ENCODE measurements at places on chromosomes 1 and 21.
A peak's percentile ranks its signal among the peaks of the same experiment; 100 is the strongest.

DNA sequence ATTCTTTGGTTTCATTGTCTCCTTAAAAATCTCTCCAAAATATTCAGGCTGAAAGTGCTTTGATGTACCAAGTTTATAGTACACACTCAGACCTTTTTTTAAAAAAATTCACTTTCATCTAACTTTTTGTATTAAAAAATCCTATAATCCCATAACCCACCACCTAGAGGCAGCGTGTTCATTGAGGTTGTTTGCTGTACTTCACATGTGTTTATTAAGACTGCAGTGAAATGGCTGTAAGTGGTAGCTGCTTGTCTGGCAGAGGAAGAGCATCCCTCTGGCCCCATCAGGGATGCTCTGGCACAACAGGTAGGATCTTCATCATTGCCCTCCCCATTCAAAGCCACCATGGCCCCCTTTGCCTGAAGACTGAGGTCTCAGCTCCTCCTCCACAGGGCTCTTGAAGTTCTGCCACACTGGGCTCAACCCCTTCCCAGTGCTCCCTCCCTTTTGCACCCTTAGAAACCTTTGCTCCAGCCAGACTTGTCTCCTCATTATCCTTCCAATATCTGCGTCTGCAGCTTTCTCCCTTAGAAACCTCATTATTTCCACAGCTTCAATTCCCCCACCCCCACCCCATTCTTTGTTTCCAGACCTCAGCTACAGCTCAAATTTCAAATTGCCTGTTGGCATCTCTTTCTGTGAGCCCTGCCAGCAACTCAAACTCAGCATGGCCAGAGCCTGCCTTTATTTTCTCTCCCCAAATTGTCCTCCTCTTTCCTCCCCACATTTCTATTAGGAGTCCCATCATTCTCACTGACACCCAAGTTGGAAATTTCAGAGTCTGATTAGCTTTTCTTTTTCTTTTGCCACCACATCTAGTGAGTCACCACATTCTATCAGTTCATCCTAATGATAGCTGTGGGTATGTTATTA is 369.6 kb upstream of the USP24 start:
- peak; percentile 61 for DNase-seq

DNA sequence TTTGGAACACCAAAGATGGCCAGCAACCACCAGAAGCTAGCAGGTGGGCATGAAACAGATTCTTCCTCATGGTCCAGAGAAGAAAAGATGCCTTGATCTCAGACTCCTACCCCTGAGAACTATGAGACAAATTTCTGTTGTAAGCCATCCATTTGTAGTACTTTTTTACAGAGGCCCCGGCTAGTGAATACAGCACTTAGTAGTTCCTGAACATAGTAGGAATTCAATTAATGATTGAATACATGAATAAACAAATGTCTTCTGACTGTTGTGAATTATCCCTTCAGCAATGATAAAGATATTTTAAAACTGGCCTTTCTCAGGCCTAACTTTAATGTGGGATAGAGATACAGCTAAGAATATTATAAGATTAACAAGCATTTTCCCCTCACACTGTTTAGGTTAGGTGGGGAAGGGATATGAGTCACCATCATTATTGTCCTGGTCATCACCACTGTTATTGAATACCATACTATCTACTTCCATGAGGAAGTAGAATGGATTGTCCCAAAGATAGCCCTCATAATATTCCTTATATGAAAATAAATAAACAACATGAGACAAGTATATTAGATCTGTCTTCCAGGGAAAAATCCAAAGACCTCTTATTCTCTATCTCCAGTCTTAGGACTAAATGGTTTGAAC is 51.4 kb downstream of the ADCY10 start:
- DNase-seq = peak; percentile 29

- DNase-seq = no peak
These were observed 8.3 kb upstream of the PTPRF start for GRCh38 chr1:43522431-43522775.

DNA sequence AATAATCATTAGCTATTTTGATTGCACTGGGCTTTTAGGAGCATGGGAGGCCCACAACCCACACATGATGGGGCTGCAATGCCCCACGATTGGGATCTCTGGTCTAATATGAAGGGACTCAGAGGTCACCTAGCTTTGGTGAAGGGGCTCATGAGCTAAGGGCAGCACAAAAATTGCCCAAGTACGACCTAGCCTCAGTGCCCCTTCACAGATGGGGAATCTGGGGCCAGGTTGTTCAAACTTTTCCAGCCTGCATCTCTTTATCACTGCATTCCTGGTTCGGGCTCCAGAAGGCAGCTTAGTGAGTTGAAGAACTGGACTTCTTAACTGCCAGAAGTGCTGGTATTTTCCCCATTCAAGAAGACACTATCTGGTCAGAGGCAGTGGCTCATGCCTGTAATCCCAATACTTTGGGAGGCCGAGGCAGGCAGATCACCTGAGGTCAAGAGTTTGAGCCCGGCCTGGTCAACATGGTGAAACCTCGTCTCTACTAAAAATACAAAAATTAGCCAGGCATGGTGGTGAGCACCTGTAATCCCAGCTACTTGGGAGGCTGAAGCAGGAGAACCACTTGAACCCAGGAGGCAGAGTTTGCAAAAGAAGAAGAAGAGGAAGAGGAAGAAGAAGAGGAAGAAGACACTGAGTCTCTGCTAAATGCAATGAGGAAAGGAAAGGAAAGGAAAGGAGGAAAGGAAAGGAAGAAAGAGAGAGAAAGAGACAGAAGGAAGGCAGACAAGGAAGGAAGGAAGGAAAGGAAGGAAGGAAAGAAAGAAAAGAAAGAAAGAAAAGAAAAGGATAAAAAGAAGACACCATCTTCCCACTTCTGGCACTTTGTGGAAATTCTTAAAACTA is 258.5 kb upstream of the IRF2BP2 start:
- DNase-seq = no peak

- no peak for DNase-seq
These were observed 19.8 kb downstream of the RO60 start for GRCh38 chr1:193079187-193079586.

- peak; percentile 33 for DNase-seq
These were observed 5.6 kb upstream of the S100A7 start for GRCh38 chr1:153465811-153466636.

GRCh38 chr1:160001440-160001839 is 30.4 kb downstream of the PIGM start:
- no peak for DNase-seq

- DNase-seq = no peak
These were observed 95.4 kb downstream of the INTS7 start for GRCh38 chr1:211939876-211940468.

DNA sequence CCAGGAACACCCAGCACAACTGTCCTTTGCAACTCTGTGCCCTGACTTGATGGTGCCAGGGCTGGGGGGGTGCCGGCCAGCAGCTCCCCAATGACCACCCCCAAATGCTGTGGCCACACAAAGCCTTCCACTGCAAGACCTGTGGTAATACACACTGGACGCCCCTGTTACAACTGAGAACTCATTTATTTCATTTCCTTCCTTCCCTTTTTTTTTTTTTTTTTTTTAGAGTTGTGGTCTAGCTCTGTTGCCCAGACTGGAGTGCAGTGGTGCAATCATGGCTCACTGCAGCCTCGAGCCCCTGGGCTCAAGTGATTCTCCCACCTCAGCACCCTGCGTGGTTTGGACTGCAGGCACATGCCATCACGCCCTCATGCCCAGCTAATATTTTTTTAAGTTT is 25.2 kb downstream of the TP73 start:
- DNase-seq = no peak

GRCh38 chr1:101833312-101833711 is 163.4 kb downstream of the OLFM3 start:
- DNase-seq = no peak

DNA sequence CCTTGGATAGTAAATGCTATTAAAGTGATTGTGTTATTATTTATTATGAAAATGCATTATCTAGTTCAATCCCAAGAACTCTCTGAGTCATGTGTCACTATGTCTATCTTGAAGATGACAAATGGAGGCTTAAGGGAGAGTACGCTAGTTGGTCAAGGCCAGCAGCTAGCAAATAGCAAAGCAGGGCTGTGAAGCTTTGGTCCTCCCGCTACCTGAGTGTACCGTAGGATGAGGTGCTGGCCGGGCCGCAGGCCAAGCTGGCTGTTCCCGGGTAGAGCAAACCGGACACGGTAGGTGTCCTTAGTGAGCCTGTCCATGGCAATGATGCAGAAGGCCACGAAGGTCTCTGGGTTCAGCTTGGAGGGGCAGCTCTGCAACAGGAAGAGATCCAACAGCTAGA is 9.3 kb downstream of the CYB5RL start:
- no peak for DNase-seq

- DNase-seq = peak; percentile 37
These were observed 9.0 kb downstream of the NSL1 start for GRCh38 chr1:212782422-212783154.

DNA sequence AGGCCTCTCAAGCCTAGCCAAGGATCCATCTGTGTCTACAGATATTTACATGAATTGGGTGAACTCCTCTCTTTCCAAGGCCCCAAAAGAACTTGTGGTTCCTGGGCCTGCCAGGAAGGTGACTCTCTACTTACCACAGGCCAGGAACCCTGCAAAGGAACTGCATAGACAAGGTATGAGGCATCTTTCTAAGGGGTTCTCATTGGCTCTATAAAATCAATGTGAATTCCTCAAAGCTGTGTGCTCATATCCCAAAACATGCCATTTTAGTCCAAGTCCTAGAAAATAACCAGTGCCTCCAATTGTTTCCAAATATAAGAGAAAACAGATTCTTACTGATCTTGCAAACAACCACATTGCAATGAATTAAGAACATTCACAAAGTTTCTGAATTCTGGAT is 39.9 kb upstream of the RGL1 start:
- DNase-seq = peak; percentile 38

- DNase-seq = peak; percentile 94
These were observed 99.2 kb downstream of the CTH start for GRCh38 chr1:70509996-70510876.

DNA sequence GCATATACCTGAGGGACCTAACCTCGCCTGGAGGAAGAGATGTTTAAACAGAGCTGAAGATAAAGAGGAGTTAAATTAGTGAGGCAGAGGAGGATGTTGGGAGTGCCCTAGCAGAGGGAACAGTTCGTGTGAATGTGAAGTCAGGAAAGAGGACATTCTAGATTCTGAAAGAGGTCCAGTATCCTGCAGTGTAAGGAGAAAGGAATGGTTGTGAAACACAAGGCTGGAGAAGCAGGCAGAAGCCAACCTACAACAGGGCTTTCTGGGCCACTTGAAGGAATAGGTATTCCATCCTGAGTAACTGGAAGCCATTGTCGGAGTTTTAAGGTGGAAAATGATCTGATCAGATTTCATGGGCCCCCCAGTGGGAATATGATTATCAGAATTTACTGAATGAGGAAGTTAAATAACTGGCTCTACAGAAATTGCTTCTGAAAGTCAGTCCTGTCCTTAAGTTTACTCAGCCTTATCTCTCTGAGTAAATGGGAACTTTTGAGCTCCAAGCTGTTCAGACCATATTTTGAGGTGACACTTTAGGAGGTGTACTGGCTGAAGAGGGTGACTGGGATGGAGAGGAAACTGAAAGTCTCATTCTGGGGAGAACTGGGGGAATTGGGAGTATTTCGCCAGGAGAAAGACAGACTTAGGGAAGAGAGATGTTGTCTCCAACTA is 24.4 kb upstream of the FAAH start:
- DNase-seq = no peak

- peak; percentile 97 for DNase-seq
These were observed 5.4 kb downstream of the MIER1 start for GRCh38 chr1:66929999-66930822.

DNA sequence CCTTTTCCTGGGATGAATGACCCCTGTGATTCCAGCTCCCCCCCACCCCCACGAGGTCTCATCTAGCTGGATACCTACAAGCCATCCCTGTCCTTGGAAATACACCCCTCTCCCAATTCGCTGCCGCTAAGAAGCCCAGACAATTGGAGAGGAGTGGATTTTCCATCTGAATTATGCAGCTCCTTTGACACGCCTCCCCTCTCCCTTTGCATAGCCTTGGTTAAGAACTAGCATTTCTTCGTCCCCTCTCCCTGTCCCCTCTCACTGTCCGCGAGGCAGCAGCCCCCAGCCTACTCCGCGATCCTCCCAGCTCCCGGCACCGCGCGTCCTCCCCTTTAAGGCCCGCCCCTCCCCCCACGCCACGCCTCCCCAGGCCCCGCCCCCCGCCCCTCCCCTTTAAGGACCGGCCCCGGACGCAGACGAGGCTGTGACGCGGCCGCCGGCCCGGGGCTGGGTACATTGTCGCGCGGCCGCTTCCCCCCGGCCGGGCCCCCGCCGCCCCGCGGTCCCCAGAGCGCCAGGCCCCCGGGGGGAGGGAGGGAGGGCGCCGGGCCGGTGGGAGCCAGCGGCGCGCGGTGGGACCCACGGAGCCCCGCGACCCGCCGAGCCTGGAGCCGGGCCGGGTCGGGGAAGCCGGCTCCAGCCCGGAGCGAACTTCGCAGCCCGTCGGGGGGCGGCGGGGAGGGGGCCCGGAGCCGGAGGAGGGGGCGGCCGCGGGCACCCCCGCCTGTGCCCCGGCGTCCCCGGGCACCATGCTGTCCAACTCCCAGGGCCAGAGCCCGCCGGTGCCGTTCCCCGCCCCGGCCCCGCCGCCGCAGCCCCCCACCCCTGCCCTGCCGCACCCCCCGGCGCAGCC is at the start of gene MAPKAPK2:
Gene MAPKAPK2 (plus strand): TSS at position 428 of the 856 bp plus-strand sequence. CDS start 325 bp downstream, at position 753.
- peak; percentile 79 for DNase-seq

- peak; percentile 48 for DNase-seq
These were observed 17.3 kb downstream of the DDR2 start for GRCh38 chr1:162649583-162649982.

GRCh38 chr1:243286409-243287122 is 30.7 kb downstream of the SDCCAG8 start:
- DNase-seq = no peak

GRCh38 chr1:27726173-27727044 is 648 bp downstream of the FAM76A start:
- peak; percentile 37 for DNase-seq

DNA sequence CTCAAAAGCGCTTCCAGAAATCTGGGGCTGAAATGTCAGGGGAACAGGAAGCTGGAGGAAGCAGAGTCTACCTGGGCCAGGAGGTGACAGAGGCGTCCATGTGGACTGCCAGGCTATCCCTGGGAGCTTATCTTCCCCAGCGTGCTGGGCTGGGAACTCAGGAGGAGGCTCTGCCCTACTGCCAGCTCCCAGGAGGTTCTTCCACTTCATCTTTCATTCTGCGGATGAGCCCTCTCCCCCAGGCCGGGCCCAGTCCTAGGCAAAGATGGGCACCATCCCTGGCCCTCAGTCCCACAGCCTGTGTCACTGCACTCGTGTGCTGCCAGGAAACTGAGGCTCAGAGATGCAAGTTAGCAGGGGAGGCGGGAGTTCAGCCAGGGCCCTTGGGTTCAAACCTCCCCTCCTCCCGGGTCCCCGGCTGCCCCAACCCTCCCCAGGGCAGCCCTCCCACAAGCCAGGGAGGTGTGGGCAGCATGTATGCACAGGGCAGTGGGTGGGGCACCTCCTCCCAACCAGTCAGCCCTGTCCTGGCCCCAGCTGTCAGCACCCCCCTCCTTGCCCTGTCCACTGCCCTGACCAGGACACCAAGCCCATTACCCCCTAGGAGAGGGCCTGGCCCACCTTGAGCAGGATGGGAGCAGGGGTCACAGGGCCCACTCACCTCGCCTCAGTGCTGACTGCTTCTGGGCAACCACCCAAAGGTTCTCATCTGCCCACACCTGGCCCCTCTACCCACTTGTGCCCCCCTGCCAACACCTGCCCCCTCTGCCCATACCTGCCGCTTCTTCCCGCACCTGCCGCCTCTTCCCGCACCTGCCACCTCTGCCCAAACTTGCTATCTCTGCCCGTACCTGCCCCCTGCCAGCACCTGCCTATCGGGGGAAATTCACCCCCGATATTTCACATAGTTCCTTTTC is 226.0 kb downstream of the NPHP4 start:
- DNase-seq = no peak
